Ecto neural progenitor cell (in vitro differentiated cells): ENCODE measurements at places on chromosomes 7 and 10.

DNA sequence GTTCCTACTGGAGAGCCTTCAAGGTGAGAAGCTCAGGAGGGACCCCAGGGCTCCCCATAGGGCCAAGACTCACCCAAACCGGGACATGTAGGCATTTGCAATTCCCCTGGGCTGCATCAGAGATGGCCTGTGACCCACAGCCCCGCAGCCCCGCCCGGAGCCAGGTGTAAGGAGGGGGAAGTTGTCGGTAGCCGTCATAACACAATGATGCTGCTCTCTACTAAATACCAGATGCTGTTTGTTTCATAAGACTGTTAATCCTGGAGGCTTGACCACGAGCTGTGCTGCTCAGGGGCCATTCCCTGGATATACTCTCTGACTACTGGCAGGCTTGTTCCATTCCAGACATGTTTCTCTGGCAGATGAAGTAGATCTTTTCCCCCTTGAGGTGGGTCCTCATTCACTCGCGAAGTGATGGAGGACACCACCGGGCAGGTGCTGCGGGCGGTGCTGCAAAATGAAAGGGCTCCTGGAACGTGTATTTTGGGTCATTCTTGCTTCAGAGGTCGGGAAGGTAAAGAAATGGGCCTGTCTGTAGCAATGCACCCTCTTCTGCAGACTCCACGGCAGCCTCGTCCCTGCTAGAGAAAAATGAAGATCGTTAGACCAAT lies 61.1 kb downstream of the MKI67 start:
- DNase-seq = no peak

DNA sequence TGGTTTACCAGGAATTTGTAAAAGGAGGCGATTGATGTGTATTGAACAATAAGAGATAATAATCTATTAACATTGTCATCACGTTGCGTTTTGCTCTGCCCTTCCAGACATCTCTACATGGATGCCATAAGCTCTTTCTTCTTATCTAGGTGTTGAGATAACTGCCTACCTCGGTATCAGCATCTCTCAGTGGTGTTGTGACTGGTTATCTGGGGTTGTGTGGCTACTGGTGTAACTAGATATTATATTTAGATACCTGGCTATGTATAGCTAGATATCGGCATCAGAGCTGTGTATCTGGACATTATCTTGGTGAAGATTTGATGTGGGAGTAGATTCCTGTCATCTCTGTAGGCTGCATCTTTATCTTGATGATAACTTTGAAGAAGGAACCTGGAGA lies 17.2 kb downstream of the GATA3 start:
- no peak for DNase-seq

DNA sequence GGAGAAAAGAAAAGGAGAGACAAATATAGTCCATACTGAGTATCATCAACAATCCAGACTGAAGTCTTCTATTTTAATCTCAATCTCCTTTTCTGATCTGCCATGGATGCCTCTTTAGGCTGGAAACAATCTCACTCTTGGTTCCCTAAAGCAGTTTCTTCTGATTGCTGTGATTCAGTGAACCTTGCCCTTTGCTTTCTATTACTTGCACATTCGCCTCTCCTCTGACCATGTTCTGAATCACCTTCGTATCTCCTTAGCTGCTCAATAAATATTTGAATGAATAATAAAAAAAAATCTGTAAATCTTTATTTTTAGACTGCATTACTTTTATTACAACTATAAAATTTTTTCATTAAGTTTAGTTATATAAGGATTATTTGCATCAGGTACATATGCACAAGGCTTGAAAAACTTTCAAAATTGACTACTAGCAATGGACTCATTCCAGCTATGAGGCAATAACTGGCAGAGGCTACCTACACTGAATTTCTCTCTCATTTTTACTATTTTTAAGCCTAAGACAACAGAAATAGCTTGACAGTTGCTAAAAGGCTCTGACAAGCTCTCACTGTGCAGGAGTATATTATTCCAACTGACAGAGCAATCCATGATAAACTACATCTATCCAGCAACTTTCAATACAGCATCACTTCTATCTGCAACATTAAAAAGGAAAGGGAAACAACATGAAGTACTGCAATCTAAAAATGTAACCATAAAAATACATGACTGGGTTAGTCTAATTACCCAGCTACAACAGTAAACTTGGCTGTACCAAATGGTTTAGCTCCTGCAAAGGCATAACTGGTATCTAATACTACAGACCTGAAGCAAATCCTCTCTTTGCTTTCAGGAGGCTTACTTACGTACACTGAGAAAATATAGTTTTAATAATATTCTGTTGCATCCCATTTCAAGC lies 25.6 kb downstream of the TM9SF3 start:
- no peak for DNase-seq

- no peak for DNase-seq
These were observed 92.8 kb downstream of the FOXP2 start for GRCh38 chr7:114507381-114507780.

GRCh38 chr7:37399876-37400421 lies 48.7 kb downstream of the ELMO1 start:
- no peak for DNase-seq

DNA sequence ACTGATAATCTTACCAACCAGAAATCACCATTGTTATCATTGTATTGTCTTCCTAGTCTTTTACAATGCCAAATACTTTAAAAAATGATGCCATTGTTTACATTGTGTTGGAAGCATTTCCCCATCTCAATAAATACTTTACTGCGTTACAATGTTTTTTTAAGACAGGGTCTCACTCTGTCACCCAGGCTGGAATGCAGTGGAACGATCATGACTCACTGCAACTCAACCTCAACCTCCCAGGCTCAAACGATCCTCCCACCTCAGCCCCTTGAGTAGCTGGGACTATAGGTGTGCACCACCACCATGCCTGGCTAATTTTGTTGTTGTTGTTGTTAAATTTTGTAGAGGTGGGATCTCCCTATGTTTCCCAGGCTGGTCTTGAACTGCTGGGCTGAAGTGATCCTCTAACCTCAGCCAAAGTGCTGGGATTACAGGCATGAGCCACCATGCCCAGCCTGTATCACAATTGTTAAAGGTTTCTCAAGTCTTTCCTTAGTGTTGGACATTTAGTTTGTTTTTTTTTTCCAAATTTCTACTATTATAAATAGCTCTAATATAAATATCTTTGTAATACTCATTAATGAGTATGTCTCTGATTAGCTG lies 13.5 kb downstream of the LRMDA start:
- no peak for DNase-seq

- no peak for DNase-seq
These were observed 98.1 kb downstream of the MYOF start for GRCh38 chr10:93384006-93384405.

- no peak for DNase-seq
These were observed 219.1 kb downstream of the EMX2 start for GRCh38 chr10:117761695-117762094.

DNA sequence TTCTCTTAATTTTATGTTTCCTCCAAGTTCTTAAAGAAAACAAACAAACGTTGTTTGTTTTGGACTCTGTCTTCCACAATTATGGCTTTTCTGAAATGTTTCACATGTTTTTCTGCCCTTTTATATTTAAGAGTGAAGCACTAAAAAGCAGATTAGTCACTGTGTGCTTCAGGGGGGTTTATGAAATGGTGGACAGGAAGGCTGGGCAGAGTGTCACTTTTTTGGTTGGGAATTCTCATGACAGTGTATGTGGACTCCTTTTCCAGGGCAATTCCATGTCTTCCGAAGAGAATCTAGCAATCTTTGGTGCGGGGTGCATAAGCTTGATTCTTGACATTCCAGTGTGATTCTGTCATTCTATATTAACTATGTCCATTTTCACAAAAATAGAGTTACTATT lies 669.4 kb downstream of the PARD3 start:
- DNase-seq = no peak

- DNase-seq = no peak
These were observed 18.9 kb downstream of the CALML3 start for GRCh38 chr10:5543623-5544022.

GRCh38 chr7:155466814-155467733 lies 9.1 kb downstream of the EN2 start:
- DNase-seq = peak; percentile 92

- DNase-seq = peak; percentile 80
These were observed 57.1 kb upstream of the RHOBTB1 start for GRCh38 chr10:61000769-61001730.

DNA sequence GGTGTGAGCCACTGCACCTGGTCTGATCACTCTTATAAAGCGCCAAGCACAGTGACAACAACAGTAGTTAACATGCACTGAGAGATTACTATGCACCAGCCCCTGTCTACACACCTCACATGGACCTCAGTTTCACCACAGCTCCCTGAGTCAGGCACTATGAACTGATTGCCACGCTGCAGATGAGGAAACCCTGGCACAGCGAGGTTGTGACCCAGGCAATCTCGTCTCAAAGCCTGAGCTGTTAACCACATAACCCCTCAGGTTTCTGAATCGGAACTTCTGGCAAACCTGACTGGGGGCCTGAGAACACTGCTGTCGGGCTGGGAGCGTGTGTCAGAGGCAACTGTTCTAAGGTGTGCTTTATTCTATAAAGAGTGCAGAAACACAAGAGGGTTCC lies 150.8 kb downstream of the RNF216 start:
- no peak for DNase-seq

DNA sequence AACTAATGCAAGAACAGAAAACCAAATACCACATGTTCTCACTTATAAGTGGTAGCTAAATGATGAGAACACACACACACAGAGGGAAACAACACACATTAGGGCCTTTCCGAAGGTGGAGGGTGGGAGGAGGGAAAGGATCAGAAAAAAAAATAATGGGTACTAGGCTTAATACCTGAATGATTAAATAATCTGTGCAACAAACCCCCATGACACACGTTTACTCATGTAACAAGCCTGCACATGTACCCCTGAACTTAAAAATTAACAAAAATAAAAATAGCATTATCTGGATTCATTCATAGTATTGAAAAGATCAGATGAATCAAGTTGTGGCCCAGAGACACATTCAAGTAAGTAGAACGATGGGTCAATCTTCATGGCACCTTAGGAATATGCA lies 159.5 kb upstream of the POT1 start:
- DNase-seq = no peak

GRCh38 chr7:16078076-16078952 lies 343.0 kb downstream of the CRPPA start:
- no peak for DNase-seq
